Caudate nucleus (tissue), 63 donors: ENCODE measurements at places on chromosomes 16 and 17.

DNA sequence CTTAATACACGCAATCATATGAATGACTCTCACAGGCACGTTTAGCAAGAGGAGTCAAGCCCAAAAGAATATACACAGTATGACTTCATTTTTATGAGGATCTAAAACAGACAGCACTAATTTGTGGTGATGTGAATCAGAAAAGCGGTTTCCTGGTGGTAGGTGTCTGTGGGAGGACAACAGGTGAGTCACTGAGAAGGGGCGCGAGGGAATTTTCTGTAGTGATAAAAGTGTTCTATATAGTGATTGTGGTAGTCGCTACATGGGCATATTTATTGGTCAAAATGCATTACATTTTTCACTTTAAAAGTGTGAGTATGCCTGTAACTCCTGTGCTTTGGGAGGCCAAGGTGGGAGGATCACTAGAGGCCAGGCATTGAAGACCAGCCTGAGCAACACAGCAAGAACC lies 7.6 kb upstream of the TNRC6A start:
- no peak for DNase-seq

DNA sequence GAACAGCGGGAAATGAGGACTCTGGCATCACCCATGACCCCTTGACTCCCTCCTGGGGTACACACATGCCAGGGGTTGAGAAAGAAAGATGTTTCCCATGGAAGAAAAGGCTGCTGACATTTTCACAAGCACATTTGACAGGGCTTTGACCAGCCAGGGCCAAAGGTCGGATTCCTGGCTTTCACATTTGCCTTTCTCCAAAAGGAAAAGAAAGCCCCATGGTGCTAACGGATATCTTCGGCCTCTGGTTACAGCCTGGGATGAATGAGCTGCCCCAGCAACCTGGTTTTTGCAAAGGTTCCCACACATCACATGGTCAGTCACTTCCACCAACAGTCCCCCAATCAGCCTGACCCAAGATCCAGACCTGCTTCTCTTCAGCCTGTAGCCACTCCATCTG lies 478.2 kb upstream of the CDH11 start:
- no peak for DNase-seq

GRCh38 chr17:78041386-78042179 lies 83.1 kb downstream of the TNRC6C start:
- no peak for DNase-seq

DNA sequence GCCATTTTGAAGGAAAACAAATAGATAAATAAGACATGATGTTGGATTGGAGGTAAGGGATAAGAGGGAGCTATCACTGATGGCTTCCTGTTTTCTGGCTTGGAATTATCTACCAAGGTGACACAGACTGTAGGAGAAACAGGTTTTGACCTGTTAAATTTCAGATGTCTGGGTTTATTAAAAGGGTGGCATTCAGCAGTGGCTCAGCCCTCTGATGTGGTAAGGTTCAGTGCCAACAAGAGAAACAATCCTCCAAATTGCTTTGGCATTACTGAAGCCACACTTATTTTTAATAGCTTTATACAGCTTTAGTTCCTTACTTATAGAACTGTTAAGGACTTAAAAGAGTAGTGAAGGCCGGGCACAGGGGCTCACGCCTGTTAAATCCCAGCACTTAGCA lies 37.0 kb upstream of the AKAP1 start:
- DNase-seq, result no peak

DNA sequence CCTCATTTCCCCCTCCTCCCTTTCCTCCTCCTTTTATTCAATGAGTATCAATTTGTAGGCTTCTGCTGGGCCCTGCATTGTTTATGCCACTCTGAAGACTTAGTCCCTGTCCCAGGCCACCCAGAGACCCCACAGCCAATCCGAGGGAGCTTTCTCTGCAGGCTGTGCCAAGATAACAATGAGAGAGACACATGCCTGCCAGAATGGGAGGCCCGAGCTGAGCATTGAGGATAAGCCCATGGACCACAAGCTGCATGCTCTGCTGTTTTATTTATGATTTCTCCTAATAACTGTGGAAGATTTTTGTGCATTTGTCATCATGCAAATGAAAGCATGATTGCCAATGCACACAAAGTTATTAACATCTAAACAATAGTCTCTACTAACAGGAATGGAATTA lies 3.0 kb downstream of the RCVRN start:
- no peak for DNase-seq

DNA sequence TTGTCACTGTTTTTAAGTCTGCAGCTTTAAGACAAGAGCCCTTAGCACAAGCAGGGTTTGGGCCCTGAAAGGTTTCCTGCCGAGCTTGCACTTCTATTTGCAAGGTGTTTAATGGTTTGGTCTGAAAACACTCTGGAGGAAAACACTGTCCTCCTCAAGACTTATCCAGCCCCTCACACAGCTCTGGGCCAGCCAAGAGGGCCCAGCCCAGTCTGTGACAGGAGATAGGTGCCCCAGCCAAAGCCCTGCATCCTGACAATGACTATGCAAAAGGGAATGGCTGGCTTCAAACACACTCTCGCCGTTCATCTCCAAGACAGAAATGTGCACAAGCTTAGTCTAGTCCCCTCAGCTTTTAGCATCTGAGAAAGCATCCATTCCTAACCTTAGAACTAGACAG lies 26.9 kb downstream of the MPG start:
- no peak for DNase-seq
